ENCODE measurements at places on chromosomes 11 and 22. TPM values are rescaled to one million over a fixed set of nuclear protein-coding genes. Genes with fewer than 3 reads are reported as not detected.
A peak's percentile ranks its signal among the peaks of the same experiment; 100 is the strongest.

DNA sequence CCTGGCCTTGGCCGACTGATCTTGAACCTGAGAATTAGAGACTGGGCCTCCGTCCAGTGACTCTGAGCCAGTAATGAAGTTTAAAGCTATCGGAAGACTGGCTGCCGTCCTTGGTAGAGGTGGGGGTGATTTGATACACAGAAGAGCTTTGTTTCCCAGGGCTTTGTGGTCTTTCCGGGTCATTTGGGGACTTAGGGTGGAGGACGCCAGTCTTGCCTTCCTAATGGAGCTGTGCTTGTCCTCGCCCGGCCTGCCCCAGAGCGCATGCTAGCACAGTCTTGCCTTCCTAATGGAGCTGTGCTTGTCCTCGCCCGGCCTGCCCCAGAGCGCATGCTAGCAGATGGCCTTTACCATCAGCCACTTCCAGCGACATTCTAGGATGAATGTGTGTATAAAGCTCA, 65.8 kb downstream of the ST3GAL4 start:
- H3K27ac ChIP-seq = no peak overlapping the region
- peaks cover 6% of the 10 kb centered on the region for H3K4me1 ChIP-seq
- no peaks in the 10 kb centered on the region for H3K27me3 ChIP-seq
- DNase-seq = no peak

The KCNK7 gene
- total RNA-seq = 0.95 TPM

DNA sequence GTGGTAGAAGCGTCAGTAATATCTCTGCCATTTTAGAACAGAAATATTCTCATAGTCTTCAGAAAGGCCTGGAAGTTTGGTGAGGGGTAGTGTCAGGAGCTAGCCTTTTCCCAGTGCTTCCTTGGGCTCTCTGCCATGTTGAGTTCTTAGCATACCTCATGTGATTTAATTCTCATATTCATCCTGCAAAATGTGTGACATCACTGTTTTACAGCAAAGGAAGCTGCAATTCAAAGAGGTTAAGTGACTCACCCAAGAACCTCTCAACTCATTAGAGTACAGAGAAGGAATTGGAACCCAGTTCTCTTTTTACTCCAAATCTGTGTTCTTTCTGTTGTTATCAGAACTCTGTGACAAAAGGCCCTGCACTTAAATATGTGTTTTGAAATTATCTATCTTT, 72.1 kb downstream of the RNF169 start:
- peaks cover 86% of the 10 kb centered on the region for H3K36me3 ChIP-seq
- H3K27ac ChIP-seq = no peak overlapping the region
- DNase-seq = no peak
- no peaks in the 10 kb centered on the region for H3K27me3 ChIP-seq
- H3K4me1 ChIP-seq = peaks cover 18% of the 10 kb centered on the region

DNA sequence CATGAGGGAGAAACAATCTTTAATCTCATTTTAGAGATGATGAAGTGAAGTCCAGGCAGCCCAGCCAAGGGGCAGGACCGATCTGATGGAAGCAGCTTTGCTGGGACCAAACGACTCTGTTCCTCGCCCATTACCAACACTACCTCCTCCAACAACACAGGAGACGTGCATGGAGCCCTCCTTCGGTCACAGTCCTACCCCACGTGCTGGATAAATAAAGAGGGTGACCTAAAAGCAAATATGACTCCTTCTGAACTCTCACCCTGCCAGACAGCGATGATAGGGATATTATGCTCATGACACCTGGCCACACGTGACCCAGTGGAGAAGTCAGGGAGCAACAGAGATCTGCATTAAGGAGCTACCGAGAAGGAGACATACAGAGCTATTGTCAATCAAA, 26.0 kb downstream of the SCGB1A1 start:
- peak overlapping the region; percentile 44 for H3K27ac ChIP-seq
- DNase-seq = no peak
- peaks cover 28% of the 10 kb centered on the region for H3K4me1 ChIP-seq
- H3K27me3 ChIP-seq = no peaks in the 10 kb centered on the region
- no peaks in the 10 kb centered on the region for H3K36me3 ChIP-seq
- no peak overlapping the region for H3K4me3 ChIP-seq
